Activated CD4-positive, alpha-beta memory T cell treated with anti-CD3 and anti-CD28 coated beads for 36 hours (primary cell): ENCODE measurements at places on chromosomes 7 and 10. TPM values are rescaled to one million over a fixed set of nuclear protein-coding genes. Genes with fewer than 3 reads are reported as not detected.
A peak's percentile ranks its signal among the peaks of the same experiment; 100 is the strongest.

GRCh38 chr7:55017841-55018240 is 976 bp upstream of the EGFR start:
- DNase-seq: no peak

- DNase-seq: no peak
Measured at GRCh38 chr10:92149261-92149660, 141.6 kb downstream of the CPEB3 start.

- no peak for DNase-seq
Measured at GRCh38 chr7:150311711-150312110, 11.4 kb upstream of the LRRC61 start.

DNA sequence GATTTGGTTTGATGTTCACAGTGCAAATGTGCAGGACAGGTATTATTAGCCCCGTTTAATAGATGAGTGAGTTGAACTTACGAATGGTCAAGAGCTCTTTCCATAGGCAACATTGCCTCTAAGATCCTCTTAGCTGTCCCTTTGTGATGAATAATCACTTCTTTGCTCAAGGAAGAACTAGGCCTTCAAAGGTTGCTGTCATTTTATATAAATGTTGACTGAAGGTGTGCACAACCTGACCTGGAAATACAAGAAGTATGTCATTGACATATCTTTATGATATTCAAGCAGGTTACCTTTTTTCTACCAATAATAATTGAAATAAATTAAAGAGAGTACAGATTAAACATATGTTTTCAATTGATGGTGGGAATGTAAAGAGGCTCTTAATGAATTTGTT is 48.5 kb upstream of the GLCCI1 start:
- DNase-seq: no peak

DNA sequence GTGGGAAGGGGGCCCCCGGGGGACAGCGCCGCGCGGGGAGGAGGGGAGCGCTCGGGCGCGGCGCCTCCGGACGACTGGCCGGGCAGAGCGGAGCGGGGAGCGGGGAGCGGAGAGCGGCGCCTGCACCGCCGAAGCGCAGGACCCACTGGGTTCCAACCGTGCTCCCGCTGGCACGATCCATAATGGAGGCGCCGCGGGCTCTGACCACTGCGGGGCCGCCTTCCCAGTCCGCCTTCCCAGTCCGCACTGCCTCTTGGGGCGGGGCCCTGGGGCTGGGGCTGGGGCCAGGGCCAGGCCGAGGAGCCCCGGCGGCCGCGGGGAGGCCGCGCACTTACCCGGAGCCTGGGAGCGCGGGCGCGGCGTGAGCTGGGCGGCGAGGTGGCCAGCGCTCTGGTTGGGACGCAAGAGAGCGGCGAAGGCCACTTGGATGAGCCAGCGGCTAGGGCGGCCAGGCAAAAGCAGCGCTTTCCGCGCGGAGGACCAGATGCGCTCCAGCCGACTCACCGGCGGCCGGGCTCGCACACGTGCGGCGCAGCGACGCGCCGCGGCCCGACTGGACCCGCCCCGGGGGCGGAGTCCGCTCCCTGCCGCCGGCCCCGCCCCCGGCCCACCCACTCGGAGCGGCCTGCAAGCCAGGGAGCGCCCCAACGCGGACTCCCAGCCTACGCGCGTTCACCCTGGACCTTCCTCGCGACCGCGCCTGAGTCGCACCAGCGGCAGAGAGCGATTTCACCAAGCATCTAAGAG is at the start of gene PUS7:
TSS of gene PUS7 (minus strand) at position 555 of the 747 bp plus-strand sequence. CDS start 13,759 bp downstream, outside the sequence.
- DNase-seq: peak; percentile 90

GRCh38 chr7:17130281-17131059 is 168.0 kb upstream of the AHR start:
- no peak for DNase-seq

- DNase-seq: no peak
Measured at GRCh38 chr10:69904533-69904932, 102.8 kb downstream of the COL13A1 start.

GRCh38 chr7:47540387-47541350 is 41.2 kb downstream of the TNS3 start:
- no peak for DNase-seq

GRCh38 chr7:158450476-158451124 is 137.0 kb downstream of the PTPRN2 start:
- DNase-seq: no peak

- no peak for DNase-seq
Measured at GRCh38 chr7:5436003-5436678, 12.5 kb upstream of the TNRC18 start.

- DNase-seq: no peak
Measured at GRCh38 chr7:77473229-77474005, 57.3 kb upstream of the GSAP start.

GRCh38 chr10:75010373-75010772 is 101.1 kb upstream of the SAMD8 start:
- no peak for DNase-seq

DNA sequence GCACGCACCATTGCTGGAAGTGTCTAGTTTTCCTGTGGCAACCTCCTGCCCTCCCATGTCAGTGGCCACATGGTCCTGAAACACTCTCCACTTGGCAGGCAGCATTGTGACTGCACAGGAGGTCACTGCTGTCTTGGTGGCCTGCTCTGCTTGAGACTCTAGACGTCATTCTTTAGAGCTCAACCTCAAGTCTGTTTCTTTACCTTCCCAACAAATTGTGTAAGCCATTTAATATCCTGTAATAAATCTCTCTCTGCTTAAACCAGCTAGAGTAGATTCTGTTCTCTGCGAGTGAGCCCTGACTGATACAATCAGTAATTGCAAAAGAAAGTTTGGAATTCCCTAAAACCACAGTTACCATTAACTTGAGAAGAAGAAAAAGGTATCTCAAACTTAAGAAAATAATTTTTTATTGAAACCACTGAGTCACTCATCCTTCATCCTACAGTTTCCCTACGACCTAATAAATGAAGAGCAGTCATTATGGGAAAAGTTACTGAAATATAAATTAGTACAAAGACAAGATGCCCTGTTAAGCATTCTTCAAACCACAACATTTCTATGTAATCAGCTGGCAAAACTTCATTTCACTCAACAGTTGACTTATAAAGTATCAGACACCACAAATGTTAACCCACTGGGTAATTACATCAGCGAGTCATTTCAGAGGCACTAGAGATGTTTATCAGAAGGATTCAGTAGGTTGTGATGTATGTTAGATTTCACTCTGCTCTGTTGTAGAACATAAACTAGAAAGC is 18.0 kb downstream of the SLC25A13 start:
- DNase-seq: no peak

DNA sequence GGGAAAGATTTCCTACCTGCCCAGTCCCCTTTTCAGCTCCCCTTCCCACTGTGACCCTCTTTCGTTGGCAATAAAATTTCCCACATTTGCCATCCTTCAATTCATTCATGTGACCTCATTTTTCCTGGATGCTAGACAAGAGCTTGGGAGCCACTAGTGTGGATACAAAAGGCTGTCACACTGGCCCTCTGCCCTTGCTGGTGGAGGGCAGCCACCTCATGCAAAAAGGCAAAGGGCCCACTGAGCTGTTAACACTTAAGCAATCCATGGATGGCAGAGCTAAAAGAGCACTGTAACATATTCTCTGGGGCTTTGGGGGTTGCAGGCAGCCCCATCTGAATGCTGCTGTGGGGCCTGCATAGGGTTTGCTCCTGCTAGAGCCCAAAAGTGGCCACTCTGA is 315.1 kb downstream of the NEBL start:
- DNase-seq: no peak

- no peak for DNase-seq
Measured at GRCh38 chr10:84039957-84040356, 99.4 kb upstream of the GHITM start.

- DNase-seq: no peak
Measured at GRCh38 chr10:28687683-28688001, 10.3 kb downstream of the BAMBI start.

GRCh38 chr7:104207348-104207730 is 474 bp downstream of the ORC5 start:
- no peak for DNase-seq

GRCh38 chr7:83849131-83849530 is 200.2 kb upstream of the SEMA3E start:
- no peak for DNase-seq

DNA sequence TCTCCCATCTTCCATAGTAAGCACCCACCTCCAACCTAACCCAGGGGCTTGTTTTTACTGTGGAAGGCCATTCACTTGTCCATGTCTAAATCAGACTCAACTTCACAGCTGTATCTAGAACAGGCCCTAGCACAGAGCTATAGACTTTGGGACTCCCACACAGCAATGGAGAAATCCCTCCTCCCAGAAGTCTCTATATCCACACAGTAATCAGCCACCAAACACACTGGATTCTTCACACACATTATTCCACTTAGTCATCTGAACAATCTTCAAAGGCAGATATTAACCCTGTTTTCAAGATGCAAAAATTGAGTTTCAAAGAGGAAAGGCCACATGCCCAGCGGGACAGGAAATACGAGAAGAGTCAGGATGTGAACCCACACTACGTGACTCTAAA is 81.8 kb downstream of the MALSU1 start:
- no peak for DNase-seq

DNA sequence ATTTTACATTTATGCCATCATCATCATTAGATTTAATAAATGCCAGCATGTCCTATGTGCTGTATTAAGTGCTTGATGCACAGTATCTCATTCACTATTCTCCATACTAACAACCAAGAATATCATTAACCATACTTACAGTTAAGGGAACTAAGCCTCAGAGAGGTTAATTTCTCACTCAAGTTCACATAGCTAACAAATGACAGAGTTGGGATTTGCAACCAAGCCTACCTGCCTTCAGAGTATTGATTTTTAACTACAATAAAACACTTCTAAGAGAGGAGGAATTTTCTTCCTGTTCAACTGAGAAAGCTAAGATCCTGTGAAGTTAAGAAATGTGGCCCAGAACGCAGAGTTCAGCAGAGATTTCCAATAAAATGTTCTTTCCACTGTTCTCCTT is 403.0 kb downstream of the KCNMA1 start:
- DNase-seq: no peak

- no peak for DNase-seq
Measured at GRCh38 chr10:129024046-129024445, 443.0 kb upstream of the MGMT start.

GRCh38 chr7:200290-200689 is 7.9 kb downstream of the FAM20C start:
- DNase-seq: no peak

Gene CXCL12
- total RNA-seq: not detected

Gene EVX1
- total RNA-seq: not detected

Gene FRMD4A
- 1.7 TPM for total RNA-seq

Gene ITPRID1
- not detected for total RNA-seq

Gene HGF
- total RNA-seq: not detected
